NCI-H2081 (cell line): ENCODE measurements at places on chromosomes 1 and 21.

- no peak for DNase-seq
These were observed 21.5 kb upstream of the MTARC2 start for GRCh38 chr1:220726634-220727033.

- DNase-seq: no peak
These were observed 50.2 kb downstream of the KCNN3 start for GRCh38 chr1:154819628-154820590.

DNA sequence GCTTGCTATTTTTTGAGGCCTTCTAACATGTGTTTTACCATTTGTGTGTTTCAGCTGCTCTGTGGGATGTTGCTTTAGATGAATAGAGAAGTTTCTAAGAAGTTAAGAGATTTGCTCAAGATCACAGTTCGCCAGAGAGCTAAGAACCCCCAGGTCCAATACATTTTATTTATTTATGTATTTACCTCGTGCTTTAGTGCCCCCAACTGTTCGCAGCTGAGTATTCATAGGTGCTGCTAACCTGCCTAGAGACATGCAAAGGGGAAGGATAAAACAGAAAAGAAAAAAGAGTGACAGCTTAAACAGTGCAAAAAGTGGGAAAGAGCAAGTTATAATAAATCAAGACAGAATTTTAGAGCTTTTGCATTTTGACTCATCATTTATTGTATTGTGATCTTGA lies 31.1 kb downstream of the NFYC start:
- no peak for DNase-seq

- peak; percentile 37 for DNase-seq
These were observed 5.3 kb downstream of the PSRC1 start for GRCh38 chr1:109277434-109278204.

DNA sequence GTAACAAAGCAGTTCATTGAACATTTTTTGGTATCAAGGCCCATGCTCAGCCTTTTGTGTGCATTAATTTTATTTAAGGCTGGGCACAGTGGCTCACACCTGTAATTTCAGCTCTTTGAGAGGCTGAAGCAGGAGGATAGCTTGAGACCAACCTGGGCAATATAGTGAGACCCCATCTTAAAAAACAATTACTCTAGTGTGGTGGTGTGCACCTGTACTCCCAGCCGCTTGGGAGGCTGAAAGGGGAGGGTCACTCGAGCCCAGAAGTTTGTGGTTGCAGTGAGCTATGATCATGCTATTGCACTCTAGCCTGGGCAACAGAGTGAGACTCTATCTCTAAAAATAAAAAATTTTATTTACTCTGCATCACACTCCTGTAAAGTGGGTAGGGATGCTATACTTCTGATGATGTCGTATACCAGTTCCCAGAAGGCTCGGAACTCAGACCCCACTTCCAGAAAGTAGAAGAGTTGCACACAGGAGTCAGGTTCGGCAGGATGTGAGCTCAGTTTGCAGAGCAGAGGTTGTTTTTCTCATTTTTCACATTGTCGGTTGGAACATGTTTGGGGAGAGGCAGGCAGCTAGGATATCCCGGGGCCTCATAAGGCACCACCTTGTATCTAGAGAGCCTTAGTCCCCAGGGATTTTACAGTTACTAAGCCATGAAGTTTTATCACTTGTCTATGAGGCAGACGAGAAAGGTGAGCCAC lies 144.6 kb downstream of the GALNT2 start:
- DNase-seq: no peak

DNA sequence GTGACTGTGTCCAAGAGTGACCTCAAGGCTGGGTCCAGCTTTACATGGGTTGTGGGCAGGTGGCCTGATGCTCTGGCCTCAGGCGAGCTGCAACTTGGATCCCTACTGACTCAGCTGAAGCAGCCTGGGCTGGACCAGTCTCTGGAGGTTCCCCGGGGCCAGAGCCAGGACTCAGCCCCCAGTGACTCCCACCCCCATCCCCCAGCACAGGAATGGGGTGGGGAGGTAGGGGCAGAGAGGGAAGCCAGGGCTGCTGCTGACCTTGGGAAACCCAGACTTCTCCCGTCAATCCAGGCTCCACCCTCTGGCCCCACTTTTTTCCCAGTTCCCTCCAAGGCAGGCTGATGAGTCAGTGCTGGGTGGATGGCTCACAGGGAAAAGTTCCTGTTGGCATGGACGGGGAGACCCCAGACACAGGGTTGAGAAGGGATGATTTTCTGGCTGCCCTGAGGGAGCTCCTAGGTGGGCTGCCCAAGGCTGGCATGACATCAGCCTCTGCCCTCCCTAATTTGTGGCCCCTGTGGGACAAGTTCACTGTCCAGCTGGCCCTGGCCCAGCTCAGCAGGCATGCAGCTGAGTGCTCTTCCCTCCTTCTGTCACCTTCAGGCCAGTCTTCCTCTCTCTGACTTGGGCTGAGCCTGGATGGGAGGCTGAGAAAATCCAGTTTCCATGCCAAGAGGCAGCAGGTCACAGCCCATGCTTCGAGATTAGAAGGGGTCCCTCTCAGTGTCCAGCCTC lies 2.2 kb downstream of the ZC3H12A start:
- no peak for DNase-seq

DNA sequence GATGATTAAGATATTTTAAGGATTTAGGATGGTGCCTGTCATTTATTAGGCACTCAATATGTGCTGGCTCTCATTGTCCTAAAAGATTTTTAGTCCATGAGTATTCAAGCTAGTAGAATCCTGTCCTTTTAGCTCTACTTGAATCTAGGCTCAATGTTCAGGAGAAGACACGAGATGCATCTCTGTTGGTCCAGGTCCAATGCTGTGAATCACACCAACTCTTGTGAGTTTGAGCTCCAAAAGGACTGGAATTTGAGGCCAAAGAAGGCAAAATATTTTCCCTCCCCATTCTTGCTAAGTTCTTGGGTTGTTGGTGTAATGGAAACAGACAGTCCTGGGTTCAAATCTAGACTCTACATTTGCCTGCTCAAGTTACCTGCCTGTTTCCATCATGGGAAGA lies 1.4 kb upstream of the PODN start:
- DNase-seq: no peak

DNA sequence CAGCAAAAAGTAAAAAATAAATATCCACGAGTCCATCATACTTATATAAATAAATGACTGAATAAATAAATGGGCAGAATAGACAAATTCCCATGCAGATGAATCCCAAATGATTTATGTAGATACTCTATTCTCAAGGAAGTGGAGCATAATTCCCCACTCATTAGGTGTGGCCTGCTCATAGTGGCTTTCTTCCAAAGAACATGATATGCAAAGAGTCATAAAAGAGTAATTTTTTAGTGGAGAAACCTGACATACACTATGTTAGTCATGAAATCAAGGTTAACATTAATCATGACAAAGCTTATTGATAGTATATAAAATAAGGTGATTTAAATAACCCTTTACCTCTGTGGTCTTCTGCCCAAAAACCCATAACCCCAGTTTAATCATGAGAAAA lies 298.9 kb downstream of the DPYD start:
- DNase-seq: no peak

DNA sequence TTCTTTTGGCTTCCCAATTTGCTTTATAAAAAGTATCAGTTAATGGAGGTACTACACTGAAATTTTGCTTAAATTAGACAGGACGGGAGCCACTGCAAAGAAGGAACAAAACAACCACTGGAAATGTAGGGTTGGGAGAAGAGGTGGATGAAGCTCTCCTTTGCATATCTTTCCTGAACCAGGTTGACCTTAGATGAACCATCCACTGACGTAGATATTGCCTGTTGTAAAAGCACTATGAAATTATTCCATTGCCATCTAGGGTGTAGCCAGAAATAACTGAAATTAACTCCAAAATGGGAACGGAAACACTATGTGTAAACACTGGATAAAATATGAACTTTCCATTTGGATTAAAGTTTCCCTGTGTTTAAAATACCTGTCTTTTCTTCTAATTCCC lies 1.2 kb upstream of the ABL2 start:
- no peak for DNase-seq

DNA sequence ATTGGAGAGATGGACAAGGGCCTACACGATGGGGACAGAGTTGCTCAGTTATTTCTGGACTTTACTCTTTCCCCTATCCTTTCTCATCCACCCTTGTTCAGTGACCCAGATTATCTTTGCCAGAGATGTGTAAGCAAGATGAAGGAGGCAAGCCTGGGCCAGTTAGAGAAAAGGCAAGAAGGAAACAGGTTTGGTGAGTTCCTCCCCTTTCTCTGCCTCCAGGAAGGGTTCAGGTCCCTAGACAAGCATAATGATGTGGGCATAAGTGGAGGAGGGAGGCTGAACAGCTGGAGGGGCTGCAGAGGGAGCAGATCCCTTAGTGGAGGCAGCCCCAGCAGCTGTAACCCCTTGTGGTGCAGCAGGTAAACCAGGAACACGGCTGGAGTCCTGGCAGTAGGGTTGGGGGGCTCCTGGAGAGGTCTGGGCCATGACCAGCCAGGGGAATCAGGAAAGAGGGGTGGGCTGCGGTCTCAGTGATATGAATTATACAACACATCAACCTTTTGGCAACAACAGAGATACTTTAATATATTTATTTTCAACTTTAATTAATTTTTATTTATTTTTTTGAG lies 9.2 kb upstream of the CDC42 start:
- DNase-seq: no peak

- no peak for DNase-seq
These were observed 27.5 kb downstream of the ADGRB2 start for GRCh38 chr1:31736675-31737074.

DNA sequence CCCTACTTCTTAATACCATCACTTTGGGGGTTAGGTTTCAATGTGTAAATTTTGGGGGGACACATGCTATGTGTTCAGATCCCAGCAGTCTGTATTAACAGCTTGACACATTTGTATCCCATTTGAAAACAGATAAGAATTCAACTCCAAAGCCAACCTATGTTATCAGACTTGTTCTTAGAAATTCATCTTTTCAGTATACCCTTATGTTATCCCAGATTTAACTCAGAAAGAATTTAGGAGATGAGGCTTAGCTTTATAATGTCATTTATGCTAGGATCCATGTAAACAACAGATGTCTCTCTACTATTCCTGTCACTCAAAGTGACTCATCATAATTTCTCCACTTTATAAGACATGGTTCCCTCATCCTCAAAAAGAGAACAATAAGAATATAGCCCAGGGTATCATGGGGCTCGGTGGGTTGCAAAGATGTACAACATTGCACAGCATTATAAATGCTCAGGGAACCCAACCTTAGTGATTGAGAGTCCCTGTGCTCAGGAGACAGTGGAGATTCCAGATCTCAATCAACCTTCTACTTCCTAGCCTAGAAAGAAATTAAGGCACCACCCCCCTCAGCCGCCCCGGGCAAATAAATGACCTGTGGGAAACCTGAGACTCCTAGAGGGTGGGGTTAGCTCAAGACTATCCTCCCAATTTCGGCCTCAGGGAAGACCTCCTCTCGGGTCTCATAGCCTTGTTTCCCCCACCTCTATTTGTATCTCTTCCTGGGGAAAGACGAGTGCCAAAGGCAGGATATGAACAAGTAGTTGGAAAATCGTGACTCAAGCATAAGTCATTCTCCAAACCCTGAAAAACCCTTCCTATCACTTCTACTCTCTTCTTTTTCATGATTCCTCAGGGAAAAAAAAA lies 265.1 kb upstream of the CAMK1G start:
- no peak for DNase-seq

DNA sequence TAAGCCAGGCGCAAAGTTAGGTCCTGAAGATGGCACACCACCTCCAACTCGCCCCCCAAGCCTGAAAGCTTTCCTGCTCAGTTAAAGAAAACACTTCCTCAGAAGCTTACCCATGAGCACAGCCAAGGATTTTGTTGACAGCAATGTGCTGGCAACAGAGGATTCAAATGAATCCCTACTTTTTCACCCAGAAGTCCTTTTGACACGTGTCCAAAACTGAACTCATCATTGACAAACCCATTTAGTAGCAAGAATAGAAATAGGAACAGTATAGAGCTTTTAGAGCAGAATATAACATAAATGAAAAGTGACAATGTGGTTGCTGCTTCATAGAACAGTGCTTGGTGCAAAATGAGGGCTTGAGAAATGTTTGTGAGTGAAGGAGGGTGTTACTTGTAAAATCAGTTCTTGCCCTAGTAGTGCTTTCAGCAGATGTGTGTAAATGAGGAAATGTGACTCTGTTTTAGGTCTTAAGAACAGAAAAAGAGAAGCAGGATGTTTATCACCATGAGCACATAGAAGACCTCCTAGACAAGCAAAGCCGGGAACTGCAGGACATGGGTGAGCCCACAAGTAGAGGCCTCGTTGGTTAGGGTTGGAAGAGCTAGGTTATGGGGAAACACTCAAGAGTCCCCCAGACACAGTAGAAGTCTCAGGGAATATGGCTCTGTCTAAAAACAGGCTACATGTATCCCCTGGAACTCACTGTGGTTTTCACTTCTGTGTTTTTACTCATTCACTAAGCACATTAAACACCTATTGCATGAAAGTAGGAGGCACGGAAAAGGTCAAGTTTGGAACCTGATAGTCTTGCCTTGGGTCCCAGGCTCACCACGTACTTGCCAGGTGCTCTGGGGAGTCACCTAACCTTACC lies 48.6 kb upstream of the TMEM125 start:
- DNase-seq: no peak

- no peak for DNase-seq
These were observed 17.4 kb upstream of the CRB1 start for GRCh38 chr1:197250616-197251015.

GRCh38 chr1:243443557-243443956 lies 187.7 kb downstream of the SDCCAG8 start:
- no peak for DNase-seq

DNA sequence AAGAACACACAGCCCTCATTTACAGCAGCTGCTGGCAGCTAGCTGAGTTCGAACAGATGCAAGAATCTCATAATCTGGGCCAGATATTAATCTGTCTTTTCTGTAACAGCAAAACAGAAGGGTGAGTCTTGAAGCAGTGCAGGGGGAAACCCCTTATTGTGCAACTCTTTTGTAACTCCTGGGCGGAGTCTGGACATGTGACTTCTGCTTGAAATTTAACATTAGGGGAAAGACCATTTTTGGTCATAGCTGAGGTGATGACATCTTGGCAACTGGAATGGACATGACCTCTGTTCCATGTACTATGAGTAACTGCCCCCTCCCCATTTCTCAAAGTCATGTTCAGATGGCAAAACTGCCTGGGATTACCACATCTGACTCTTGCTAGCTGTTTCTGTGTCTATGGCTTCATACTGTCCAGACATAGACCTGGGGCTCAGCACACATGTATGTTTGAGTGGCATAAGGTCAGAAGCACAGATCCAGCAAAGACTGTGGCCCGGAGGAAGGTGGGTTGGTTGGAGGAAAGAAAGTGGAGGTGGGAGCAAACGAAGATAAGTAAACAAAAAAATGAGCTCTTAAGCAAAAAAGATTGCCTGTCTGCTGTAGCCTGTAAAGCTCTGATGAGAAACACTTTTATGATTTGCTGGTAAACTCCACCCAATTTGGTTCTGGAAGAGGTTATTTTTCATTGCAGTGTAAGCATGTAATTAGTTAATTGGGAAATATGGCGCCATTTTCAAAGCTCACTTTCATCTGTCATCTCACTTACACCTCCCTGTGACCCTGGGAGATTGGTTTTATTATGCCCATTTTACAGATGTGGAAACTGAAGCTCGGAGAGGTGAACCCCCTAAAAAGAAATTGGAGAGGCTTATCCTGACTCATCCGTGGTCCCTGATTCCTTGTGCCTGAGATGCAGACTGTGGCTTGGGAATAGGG lies 26.1 kb downstream of the ETS2 start:
- no peak for DNase-seq

- no peak for DNase-seq
These were observed 5.8 kb upstream of the LEFTY2 start for GRCh38 chr1:225946803-225947202.
